ENCODE measurements at places on chromosomes 2 and 18.

DNA sequence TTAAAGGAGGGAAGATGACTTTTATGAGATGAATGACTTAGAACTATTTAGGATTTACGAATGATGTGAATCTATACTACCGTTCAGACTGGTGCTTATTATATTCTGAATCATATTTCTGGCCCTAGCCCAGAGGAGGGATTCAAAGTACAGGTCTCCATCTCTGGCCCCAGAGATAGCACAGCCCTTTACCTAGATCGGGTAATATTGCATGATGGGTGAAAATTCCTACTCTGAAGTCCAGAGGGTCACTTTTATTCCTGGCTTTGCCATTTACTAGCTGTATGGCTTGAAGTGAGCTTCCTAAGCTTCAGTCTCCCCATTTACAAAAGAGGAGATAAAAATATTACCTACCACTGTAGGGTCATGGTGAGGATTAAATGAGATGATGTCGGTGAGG is 135.8 kb upstream of the OSR1 start:
- DNase-seq: no peak

- no peak for DNase-seq
These were observed 9.1 kb upstream of the DAW1 start for GRCh38 chr2:227862227-227862740.

DNA sequence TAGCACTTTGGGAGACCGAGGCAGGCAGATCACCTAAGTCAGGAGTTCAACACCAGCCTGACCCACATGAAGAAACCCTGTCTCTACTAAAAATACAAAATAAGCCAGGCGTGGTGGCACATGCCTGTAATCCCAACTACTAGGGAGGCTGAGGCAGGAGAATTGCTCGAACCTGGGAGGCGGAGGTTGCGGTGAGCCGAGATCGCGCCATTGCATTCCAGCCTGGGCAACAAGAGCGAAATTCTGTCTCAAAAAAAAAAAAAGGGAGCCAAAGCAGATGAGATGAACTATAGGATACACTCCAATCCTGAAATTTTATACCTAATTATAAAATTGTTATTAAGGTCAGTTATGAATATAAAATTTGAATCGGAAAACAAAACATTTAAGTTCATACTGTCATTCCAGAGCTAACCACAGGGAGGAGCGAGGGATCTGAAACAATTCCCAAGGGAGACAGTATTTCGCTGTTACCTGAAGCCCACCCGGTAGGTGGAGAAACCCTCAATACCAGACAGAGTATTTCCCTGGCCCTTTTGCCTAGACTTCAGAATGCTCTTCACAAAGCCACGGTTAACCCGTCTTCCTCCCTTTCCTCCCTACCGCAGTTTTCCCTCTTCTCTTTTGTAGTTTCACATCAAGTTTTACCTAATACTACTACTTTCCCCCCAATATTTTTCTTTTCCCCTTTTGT is 1.4 kb downstream of the PPM1G start:
- DNase-seq: no peak

DNA sequence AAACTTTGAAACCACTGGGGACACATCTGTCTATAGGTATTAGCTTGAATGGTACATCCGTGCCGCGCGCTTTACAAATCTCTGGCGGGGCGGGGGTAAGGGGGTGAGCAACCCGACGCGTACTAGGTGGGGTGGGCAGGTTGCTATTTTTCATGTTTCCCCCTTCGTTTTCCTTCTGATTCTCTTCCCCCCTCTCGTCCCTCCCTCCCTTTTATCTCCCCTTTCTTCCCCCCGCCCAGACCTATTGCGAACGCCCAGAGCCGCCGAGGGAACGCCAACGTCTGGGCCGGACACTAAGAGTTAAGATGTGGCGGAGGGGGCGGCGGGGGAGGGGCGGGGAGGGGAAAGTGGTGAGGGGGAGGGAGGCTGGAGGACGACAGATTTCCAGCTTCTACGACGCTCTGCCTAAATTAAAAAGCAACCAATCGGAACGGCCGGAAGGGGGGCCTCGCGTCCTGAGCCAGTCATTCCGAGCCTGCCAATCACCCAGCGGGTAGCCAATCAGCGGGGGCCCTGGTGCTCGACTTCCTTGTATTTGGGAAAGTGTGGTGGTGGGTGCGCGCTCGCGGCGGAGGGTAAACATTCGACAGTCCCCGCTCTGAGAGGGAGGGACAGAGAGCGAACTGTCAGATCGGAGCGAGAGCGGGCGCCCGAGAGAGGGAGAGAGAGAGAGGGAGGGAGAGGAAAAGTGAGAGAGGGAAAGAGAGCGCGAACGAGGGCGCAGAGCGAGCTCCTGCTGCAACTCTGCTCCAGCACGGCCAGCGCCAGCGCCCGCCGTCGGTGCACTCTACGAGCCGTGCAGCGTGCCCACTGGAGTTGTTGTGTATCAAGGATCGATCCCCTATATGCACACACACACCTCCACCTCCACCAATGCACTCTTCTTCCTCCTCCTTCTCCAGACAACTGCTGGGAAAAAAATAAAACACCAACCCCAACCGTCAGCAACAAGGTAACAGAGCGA is at the start of gene POU3F3:
TSS of gene POU3F3 (plus strand) at position 582 of the 964 bp plus-strand sequence. CDS start 1,396 bp downstream, outside the sequence.
- no peak for DNase-seq

- no peak for DNase-seq
These were observed 745.9 kb upstream of the SLC8A1 start for GRCh38 chr2:41197781-41198180.

- no peak for DNase-seq
These were observed 138.5 kb downstream of the MTX2 start for GRCh38 chr2:176407706-176408105.

- DNase-seq: no peak
These were observed 17.9 kb downstream of the ZNF385B start for GRCh38 chr2:179843541-179843940.

- DNase-seq: peak; percentile 74
These were observed at the start of gene FBXO36 for GRCh38 chr2:229922449-229923386. FBXO36 (plus strand) TSS chr2:229922503; CDS start chr2:229922514, 11 bp downstream.

GRCh38 chr2:96970910-96971309 is 15.5 kb downstream of the FAM178B start:
- DNase-seq: no peak

DNA sequence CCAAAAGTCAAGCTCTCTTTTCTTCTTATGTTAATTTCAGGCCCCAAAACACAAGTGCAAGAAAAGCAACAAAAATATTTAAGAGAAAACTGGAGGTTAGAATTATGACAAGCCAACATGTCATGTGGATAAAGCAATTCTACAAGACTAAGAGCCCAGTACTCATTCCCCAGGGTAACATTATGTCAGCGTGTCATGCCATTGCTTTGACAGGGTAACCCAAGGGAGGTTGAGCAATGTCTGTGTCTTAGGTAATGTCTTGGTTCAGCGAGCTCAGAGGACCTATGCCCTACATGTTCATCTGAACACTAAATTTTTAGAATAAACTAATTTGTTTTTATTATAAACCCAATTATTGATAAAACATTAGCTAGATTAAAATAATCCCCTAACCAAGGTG is 173.2 kb upstream of the ZNF804A start:
- DNase-seq: no peak

DNA sequence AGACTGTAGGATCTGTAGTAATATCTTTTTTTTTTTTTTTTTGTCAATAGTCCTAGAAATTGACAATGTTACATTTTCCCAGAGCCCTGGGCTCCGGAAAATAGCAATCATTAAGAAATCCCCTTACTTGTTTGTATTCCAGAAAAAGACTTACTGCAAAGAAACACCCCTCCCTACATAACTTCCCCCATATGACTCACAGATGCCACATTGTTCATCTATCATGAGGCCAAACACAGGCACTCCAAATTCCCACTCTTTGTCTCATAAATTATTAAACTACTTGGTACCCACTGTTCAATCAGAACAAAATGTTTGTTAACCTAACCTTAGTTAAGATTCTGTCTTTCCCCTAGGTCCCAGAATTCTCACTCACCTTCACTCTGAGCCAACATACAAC is 53.5 kb downstream of the TEX51 start:
- no peak for DNase-seq

- no peak for DNase-seq
These were observed 9.0 kb downstream of the SERTAD2 start for GRCh38 chr2:64644458-64645382.

DNA sequence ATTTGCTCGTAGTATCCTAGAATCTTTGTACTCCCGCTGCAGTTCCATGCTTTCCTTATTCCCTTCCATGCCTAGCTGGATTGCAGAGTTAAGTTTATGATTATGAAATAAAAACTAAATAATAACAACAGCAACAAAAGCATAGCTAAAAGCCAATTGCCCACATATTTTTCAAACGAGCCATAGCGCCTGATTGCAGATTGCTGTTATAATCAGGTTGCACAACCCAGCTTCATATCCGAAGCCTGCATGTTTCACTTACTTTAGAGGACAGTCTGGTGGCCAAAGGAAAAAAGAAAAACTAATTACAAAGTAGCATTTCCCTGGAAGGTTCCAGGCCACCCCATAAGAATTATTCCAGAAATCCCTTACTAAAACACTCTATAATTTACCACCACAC is 31.9 kb upstream of the PNO1 start:
- no peak for DNase-seq

- no peak for DNase-seq
These were observed 7.4 kb downstream of the RHOB start for GRCh38 chr2:20454036-20454981.

- no peak for DNase-seq
These were observed 149.0 kb upstream of the REV1 start for GRCh38 chr2:99638791-99639190.

GRCh38 chr2:98367721-98368120 is 21.5 kb downstream of the CNGA3 start:
- no peak for DNase-seq

- no peak for DNase-seq
These were observed 69.8 kb downstream of the TNS1 start for GRCh38 chr2:217932803-217933616.

GRCh38 chr2:17804358-17804757 is 11.9 kb upstream of the MSGN1 start:
- no peak for DNase-seq

- DNase-seq: no peak
These were observed 253.5 kb upstream of the ATP5MC3 start for GRCh38 chr2:175435012-175435411.

DNA sequence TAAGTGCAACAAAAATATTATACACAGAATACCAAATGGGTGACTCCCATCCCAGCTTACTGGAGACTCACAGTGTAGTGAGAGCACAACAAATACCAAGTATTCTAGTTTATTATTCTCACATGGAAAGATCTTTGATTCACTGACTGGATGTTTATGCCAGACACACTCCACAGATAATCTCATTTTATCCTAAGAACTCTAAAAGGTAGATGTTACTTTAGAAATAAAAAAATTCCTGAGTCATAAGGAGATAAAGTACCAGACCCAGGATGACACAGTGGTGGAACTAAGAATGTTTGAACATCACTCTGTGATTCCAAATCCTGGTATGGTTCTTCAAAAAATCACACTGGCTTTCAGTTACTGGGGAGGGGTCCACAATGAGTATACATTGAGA is 136.2 kb downstream of the CDH2 start:
- no peak for DNase-seq

DNA sequence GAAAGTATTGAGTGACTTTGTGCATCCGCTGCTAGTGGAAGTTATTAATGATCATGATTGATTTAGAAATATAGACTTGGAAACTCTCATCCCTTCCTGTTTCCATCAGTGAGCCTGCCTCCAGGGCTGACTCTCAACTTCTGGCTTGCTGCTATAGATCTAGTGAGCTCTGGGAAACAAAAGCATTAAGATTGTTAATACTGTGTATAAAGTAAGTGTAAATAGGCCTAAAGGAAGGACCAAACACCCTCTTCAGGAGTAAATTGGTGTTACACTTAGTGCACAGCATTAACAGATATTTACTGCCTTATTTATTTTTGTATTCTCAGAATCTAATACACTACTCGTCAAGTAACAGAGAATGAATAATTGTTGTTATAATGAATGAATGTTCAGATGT is 285.6 kb downstream of the THSD7B start:
- no peak for DNase-seq

DNA sequence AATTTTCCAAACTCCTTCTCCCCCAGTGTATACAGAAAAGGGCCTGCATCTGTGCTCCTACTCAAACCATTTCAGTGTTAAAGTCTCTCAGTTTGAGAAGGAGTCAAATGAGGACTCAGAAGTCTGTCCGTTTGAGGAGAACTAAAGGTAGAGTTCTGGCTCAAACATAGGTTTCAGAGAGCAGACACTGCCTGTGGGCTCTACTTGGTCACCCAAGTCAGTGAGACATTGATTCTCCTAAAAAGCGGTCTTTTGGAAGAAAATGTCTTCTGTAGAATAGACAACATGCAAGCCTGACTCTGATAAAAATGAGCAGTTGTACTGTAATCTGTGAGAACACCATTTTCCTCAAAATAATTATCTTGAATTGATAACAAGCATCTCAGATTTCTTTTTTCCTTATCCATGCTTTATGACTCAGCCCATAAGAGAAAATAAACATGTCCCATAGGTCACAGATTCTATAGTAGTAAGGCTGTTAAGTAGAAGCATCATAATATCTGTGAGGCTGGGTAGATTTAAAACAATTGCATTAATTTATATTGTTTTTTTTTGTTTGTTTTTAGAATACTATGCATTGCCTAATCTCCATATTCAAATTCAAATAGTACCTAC is 82.8 kb downstream of the ASXL3 start:
- DNase-seq: no peak

- no peak for DNase-seq
These were observed 79.0 kb upstream of the TAF1B start for GRCh38 chr2:9764153-9764778.

- no peak for DNase-seq
These were observed 2.3 kb upstream of the KIF1A start for GRCh38 chr2:240822280-240822847.

- peak; percentile 59 for DNase-seq
These were observed 129.4 kb upstream of the CXCR4 start for GRCh38 chr2:136247204-136247950.

DNA sequence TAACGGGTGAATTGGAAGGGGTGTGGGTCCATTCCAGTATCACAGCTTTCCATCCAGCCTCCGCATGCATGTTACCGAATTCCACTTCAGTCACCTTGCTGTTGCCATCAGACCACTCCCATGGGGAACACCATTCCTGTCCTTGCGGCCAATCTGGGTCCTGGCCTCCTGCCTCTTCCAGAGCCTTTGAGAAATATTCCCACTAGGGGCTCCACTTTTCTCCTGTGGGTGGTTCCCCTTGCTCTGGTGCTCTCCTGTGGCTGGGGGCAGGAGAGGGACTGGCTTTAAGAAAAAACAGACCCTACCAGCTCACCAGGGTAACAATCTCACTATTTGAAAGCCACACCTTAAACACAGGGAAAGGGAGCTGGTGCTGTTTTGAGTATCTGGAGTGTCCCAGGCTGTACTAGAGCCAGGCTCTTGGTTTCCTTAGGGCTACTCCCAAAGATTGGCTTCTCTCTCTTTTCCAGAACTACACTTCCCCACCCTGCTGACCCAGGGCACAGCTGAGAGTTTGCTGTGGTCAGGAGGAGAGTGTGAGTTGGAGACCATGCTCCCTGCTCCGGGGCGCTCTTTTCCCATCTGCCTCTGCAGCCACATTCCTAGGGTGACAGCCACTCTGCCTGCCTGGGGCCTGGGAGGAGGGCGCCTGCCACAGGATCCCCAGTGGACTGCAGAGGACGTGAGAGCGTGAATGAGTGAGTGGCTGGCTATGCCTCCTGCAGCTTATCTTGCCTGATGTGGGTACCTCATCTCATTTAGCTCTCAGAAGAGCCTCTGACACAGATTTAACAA is 460.8 kb upstream of the HS6ST1 start:
- no peak for DNase-seq

Measured in stimulated activated CD4-positive, alpha-beta T cell treated with anti-CD3 and anti-CD28 coated beads, Interleukin-15, amount 100 ng/mL, for 48 hours (primary cell).